ENCODE measurements at places on chromosomes 1 and 21.

DNA sequence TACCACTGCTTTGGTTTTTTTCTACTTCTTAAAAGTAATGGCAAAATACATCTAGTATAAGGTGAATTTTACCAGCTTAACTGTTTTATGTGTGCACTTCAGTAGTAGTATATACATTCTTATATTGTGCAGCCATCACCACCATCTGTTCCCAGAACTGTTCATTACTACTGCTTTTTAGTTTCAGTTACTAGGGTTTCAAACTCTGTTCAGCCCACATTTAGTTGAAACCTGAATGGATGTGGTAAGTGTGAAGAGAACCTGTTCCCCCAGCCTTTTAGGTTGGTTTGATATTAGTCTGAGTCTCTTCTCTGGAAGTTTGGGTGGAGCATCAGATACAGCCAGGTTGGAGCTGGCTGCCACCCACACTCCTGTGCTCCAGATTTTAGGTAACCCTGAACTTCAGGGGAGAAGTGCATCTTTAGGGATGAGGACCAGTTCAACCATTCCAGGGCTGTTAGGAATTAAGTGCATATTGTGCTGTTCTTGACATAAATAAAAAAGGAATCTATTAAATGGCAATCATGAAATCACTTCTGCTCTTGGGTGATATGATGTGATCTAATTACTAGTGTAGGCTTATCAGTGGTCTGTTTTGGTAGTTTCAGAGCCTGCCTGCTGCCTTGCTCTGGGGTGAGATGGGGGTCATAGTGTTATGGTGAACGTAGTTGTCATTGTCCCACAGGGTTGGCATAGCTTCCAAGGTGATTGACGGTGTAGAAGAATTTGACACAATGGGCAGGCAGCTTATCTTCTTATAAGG lies 32.1 kb downstream of the URB2 start:
- DNase-seq, result no peak

DNA sequence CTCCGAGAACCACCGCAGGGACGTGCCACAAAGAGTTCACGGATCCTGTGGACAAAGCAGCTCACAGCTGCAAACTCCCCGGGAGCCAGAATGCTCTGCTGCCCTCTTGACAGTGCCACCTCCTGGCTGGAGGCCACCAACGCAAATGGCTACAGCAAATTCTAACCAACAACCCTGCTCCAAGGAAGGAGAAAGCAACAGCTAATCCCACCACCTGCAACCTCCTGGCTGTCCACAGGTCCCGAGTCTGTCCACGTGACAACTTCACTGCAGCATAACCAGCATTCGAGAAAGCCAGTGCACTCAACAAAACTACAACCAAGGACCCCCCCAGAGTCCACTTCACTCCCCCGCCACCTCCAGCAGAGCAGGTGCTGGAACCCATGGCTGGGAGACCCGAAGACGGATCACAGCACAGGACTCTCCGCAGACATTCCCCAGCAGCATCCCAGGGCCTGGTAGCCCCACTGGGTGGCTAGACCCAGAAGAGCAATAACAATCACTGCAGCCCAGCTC lies 17.3 kb downstream of the POFUT2 start:
- DNase-seq, result no peak

GRCh38 chr1:206824331-206824730 lies 41.1 kb upstream of the IL20 start:
- no peak for DNase-seq

DNA sequence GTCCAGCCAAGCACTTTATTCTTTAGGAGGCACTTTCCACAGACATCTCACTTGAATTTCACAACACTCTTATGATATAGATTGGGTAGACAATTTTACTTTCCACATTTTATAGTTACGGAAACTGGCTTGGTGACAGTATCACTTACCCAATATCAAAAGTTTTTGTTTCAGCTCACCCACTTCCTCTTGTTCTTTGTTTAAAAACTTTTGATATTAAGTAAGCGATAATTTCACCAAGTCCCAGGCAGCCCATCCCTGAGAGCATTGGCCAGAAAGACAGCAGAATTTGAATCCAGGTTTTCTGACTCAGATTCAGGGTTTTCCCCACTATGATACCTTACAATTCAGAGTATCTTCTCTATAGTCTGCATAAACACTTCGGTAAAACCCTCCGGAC lies 60.0 kb downstream of the LRIG2 start:
- no peak for DNase-seq

GRCh38 chr1:231337043-231337471 lies 595 bp downstream of the EXOC8 start:
- no peak for DNase-seq

GRCh38 chr1:6028042-6028850 lies 17.4 kb upstream of the KCNAB2 start:
- DNase-seq, result peak; percentile 44

- no peak for DNase-seq
Measured at GRCh38 chr1:185297982-185298381, 19.1 kb downstream of the IVNS1ABP start.

DNA sequence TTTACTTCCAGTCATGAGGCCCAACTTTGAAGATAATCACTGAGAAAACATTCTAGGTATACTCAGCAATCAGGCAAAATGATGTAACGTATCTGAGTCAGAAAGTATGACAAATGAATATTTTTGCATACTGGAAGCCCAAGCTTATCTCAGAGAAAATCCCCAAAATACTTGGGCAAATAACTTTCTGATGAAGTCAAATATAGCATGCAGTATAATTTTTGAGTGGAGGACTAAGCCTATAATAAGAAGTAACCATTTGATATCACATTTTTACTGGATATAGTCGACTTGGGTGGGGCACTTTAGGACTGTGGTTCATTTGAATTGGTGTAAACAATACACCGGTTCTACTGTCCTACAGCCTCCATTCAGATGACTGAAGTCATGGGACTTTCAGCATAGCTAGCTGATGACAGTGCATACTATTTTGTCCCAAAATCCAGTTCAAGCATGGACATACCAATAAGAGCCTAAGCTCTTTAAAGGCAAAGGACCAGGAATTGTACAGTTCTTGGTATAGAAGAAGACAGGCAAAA lies 2.3 kb upstream of the GADD45A start:
- no peak for DNase-seq

DNA sequence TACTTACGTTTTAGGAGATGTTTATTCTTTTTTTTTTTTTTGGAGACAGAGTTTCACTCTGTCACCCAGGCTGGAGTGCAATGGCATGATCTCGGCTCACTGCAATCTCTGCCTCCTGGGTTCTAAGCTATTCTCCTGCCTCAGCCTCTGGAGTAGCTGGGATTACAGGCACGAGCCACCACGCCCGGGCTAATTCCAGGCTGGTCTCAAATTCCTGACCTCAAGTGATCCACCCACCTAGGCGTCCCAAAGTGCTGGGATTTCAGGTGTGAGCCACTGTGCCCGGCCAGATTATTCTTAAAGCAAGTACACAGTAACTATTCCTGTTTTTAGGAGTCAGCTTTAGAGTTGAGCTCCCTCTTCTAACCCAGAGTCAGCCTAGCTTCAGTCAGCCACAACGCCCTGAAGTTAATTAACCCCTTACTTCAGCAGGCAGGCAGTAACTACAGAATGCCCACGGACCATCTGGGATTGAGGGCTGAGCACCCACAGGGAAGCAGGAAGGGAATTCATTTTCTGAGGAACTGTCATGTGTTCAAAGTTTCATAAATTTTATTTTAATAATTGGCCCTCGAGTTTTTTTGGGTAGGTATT lies 5.3 kb upstream of the ID3 start:
- DNase-seq, result no peak

- DNase-seq, result no peak
Measured at GRCh38 chr21:42489991-42490390, 6.0 kb downstream of the RSPH1 start.

- DNase-seq, result no peak
Measured at GRCh38 chr1:228148935-228149405, 760 bp upstream of the GJC2 start.

DNA sequence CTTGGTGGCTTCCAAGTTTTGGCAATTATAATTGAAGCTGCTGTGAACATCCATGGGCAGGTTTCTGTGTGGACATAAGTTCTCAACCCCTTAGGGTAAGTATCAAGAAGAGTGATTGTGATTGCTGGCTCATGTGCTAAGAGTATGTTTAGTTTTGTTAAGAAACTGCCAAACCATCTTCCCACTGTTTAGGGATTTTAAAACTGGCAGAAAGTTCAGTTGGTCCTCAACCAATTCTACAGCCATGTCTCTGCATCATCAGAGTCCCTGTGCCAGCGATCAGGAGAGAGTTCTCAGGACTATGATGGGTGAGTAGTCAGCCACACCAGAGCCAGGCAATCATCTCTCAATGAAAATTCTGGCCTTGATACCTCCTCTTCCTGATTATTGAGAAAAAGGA lies 193.8 kb downstream of the ZC3H11B start:
- DNase-seq, result no peak

- DNase-seq, result no peak
Measured at GRCh38 chr1:208230668-208231529, 13.3 kb downstream of the PLXNA2 start.

Measured in GM12864 (cell line).